Neuronal stem cell (in vitro differentiated cells): ENCODE measurements at places on chromosomes 5 and 9.

- no peak for DNase-seq
Measured at GRCh38 chr9:131708226-131709002, 31.5 kb downstream of the RAPGEF1 start.

GRCh38 chr9:99840072-99840471 lies 18.4 kb downstream of the NR4A3 start:
- DNase-seq = no peak

DNA sequence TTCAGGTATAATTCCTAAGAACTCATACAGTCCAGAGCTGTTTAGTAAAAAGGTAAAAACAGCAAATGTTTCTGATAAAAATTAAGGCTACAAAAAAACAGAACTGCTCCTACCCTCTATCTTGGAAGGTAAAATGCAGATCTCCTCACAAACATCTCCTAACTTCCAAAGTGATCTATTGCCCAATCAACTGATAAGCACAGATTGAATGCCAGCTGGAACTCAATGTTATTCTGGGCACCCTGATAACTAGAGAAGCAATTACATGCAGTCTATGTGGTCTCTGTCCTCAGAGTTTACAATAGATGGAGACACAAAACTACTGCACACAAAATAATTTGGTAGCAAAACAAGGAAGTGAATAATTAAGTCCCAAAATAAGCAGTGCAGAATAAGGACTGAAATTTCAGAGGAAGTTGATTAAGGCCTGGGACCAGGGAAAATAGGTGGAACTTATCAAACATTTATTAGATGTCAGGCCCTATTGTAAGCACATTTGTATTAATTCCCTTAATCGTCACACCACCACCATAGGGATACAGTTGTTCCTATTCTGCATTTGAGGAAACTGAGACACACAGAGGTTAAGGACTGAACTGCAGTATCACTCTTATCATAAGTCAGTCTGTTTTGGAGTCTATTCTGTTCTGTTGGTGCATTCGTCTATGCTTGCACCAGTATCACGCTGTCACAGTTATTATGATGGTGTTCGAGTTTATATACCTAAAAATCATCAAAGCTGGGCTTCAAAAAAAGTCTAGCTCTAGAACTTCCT lies 102.2 kb upstream of the TARS1 start:
- DNase-seq = no peak

DNA sequence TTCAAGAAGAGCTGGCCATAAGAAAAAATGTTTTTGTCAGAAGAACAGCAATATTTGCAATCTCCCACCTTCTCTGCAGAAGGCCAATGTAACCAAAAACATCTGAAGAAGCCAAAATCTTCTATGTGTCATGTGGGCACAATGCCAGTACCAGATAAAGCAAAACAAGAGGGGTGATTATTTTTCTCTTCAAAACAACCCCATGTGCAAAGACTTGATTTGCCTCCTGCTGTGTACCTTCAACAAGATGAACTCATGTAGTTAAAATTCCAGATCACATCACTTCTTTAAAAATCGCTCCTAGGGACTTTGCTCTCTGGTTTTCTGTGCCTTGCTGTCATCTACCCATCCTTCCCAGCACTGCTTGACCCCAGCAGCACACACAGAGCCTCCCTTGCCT lies 134.0 kb upstream of the MAP3K1 start:
- no peak for DNase-seq

- DNase-seq = no peak
Measured at GRCh38 chr5:136084698-136085097, 47.9 kb upstream of the SMAD5 start.

GRCh38 chr9:126876531-126876930 lies 16.1 kb downstream of the ZBTB34 start:
- no peak for DNase-seq

DNA sequence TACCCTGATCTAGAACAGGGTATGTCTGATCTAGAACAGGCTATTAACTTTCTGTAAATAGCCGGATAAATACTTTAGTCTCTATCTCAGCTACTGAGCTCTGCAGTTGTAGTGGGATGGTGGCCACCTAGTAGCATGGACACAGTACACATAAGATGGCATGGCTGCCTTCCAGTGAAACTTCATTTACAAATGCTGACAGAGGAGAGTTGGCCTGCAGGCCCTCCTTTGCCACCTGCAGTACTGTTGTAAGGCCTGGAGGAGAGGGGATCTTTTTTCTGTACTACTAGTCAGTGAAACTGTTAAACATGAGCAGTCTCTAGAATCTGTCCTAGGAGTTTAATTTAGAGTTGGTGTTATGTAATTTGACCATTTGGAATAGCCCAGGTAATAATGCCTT lies 86.0 kb downstream of the TRIO start:
- no peak for DNase-seq

DNA sequence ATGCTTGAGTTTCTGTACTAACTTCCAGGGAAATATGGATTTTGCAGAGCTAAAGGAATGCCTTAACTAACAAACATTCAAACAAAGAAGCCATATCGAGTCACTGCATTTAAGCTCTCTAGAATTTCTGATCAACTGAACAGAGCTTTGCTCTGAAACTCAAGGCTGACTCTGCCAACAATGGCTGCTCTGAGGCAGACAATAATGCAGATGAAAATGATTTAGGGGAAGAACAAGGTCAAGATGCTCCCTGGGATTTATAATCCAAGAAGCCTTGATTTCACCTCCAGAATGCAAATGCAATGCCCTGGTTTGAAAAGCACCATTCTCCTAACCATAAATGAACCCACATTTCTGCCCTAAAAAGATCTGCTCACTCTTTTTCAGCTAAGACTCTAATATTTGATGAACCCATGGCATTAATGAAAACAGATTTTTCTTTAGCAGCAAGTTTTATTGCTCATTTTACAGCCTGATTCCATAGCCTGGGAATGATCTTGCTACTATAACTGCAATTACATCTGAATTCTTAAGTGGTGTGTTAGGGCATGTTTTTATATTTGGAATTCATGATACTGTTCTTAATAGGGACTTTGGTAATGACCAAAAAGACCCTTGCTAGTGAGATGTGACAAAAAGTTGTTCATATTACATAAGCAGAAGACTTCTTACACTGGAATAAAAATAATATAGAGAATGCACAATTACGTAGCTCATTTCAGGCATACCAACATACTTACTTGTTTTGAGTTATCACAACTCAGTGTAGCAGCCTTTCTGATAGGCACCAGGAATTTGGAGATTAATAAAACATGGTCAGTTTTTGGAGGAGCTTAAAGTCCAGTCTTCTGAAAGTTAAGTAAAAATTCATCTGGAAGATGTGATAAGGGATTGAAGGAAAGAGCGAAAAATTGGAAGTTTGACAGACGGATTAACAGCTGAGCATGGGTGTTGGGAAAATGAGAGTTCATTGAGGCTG lies 169.4 kb downstream of the TRPM3 start:
- DNase-seq = no peak

DNA sequence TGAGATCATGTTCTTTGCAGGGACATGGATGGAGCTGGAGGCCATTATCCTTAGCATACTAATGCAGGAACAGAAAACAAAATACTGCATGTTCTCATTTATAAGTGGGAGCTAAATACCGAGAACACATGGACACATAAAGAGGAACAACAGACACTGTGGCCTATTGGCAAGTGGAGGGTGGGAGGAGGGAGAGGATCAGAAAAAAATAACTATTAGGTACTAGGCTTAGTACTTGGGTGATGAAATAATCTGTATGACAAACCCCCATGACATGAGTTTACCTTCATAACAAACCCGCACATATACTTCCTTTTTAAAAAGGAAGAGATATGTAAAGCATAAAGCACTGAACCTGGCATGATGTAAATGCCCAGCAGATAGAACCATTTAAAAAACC lies 99.0 kb downstream of the MEGF10 start:
- no peak for DNase-seq

GRCh38 chr9:126532019-126532462 lies 81.7 kb upstream of the LMX1B start:
- no peak for DNase-seq

GRCh38 chr9:131739959-131740648 lies at the start of gene RAPGEF1:
Gene RAPGEF1 (minus strand): TSS chr9:131740076. CDS start chr9:131739830, 246 bp downstream.
- peak; percentile 47 for DNase-seq

GRCh38 chr5:33726422-33727165 lies 165.2 kb downstream of the ADAMTS12 start:
- DNase-seq = no peak

- DNase-seq = no peak
Measured at GRCh38 chr9:135016037-135016640, 71.3 kb upstream of the OLFM1 start.

GRCh38 chr9:94586316-94586715 lies 7.3 kb downstream of the FBP2 start:
- no peak for DNase-seq

- no peak for DNase-seq
Measured at GRCh38 chr9:36843964-36844363, 190.1 kb downstream of the PAX5 start.

- no peak for DNase-seq
Measured at GRCh38 chr5:149072376-149072775, 9.5 kb upstream of the SH3TC2 start.

DNA sequence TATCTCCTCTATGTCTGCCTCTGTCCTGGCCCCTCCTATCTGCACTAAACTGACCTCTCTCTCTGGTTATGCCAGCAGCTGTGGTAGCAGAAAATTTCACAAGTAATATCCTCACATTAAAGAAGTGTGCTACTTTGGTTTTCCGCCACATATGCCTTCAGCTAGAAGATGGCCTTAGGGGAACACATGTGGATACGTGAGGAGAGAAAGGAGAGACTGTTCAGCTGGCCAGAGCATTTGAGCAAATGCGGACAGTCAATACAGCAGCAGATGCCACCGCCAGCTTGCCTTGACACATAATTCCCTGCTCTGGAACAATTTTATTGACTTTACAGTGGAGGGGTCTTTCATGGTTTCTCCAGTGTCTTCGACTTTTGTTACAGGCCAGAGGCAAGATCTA lies 434.6 kb downstream of the TAF11L14 start:
- no peak for DNase-seq

GRCh38 chr9:87276851-87277261 lies 220.8 kb upstream of the DAPK1 start:
- DNase-seq = no peak

- DNase-seq = peak; percentile 64
Measured at GRCh38 chr5:154368041-154368800, 77.6 kb upstream of the SAP30L start.

DNA sequence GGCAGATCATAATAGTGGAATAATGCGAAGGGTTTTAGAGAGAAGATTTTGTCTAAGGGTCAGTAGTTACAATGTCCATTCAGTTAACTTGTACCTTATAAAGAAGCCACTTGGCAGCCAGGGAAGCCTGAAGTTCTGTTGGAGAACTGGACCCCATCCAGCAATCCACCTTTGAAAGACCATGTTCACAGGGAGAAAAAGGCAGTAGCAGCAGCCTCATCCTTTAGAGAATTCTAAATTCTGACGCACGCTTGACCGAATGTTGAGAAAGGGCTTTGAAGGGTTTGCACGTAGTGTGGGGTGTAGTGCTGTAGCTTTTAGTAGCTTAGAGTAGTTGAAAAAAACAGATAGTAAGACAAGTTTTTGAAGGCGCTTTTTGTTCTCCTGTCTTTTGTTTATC lies 42.8 kb downstream of the MCCC2 start:
- DNase-seq = peak; percentile 4

DNA sequence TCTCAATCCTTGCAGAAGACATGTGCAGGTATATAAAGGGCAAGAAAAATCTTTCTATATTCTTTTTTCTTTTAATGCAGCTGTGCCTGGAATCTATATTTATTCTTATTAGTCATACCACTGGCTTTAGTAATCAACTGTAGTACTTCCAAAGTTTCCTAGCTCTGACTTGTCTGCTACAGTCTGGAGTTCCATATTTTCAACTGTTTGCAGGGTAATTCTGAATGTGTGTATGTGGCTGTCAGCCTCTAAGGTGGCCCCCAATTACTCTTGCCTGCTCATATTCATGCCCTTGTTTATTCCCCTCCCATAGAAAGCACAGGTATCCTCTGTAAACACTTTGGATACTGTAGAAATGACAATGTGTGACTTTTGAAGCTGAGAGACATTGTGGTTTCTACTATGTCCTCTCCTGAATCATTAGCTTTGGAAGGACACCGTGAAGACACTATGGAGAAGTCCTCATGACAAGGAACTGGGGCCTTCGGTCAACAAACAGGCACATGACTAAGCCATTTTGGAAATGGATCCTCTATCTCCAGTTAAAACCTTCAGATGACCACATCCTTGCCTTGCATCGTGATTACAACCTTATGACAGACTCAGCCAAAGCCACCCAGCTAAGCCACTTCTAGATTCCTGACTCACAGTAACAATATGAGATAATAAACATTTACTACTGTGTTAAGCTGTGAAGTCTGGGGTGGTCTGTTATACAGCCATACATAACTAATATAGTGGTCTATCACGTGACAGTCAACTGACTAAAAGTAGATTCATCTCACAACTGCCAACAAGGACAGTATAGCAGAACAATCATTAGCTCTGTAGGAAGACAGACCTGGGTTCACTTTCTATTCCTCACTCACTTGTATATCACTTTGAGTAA lies 49.5 kb upstream of the SUSD1 start:
- no peak for DNase-seq

DNA sequence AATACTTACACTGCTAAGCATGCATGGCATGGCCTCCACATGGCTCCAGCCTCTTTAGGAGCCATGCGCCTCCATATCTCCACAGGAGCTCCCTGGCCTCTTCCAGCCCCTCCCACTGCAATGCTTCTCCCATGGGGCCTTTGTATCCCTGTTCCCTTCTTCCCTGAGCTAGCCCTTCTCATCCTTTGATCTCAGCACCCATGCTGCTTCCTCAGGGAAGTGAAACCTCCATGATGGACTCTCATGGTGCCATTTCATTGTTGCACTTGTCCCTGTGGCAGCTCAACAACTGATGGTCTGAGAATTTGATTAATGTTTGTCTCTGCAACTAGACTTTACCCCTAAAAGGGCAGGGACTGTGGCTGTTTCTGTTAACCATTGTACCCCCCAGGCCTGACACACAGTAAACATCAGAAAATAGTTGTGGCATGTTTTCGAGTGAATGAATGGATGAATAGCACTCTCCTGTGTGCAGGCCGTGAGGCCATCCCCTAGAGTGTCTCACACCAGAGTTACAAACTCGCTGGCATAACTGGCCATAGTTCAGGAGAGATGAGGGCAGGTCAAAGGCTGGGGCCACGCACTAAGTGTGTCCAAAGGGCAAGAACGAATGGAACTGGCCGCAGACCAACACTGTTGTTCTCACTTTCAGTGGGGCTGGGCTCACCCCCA lies 6.6 kb downstream of the IDNK start:
- no peak for DNase-seq

GRCh38 chr5:159241946-159242552 lies 21.0 kb upstream of the UBLCP1 start:
- DNase-seq = no peak

GRCh38 chr5:42426016-42426415 lies 2.8 kb downstream of the GHR start:
- DNase-seq = no peak

- DNase-seq = no peak
Measured at GRCh38 chr9:116103976-116104820, 49.4 kb upstream of the PAPPA start.

GRCh38 chr9:69801989-69802388 lies 18.6 kb upstream of the CFAP95 start:
- no peak for DNase-seq

- no peak for DNase-seq
Measured at GRCh38 chr9:105930011-105930627, 235.8 kb downstream of the TMEM38B start.
